Gastrocnemius medialis (tissue), 4 donors: ENCODE measurements at places on chromosomes 7 and 10.

DNA sequence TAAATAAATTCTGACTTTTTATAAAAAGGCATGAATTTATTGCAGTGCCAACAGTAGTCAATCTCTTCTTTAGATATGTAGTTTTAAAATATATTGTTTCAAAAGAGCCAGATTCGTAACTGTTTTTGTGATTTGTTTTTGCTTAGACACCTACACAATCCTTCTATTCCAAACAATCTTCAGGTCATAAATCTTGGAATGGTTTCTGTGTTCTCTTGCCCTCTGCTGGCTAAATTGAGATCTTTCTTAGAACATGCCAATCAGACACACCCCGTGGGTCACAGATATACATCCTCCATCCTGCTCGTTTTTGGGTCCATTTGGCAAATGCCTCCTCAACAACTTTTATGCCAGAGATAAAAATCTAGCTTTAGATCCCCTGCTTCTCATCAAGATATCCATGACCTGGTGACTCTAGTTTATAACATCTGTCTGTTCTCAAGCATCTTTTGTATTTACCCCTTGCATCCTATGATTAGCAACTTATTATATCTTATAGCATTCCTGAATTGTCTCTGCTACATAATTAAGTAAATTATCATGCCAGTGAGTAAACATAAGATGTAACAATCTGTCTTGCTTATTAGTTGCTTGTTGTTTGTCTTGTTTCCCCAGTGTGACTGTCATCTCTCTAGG lies 35.3 kb upstream of the IFRD1 start:
- no peak for DNase-seq

DNA sequence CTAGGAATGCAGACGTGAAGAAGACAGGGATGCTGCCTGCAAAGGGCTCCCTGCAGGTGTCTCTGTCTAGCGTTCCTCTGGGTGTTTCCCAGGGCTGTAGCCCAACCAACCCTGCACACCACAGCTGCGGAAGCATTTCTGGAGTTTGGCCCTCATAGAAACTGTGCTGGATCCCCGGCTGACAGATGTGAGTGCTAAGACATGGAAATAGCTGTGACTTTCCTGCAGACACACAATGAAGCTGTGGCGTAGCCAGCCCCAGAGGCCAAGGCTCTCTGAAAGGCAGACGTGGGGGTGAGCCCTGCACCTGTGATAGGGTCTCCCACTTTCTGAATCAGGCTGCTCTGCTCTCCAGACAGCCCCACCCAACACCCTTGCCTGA lies 44.8 kb downstream of the ADCYAP1R1 start:
- DNase-seq: no peak

DNA sequence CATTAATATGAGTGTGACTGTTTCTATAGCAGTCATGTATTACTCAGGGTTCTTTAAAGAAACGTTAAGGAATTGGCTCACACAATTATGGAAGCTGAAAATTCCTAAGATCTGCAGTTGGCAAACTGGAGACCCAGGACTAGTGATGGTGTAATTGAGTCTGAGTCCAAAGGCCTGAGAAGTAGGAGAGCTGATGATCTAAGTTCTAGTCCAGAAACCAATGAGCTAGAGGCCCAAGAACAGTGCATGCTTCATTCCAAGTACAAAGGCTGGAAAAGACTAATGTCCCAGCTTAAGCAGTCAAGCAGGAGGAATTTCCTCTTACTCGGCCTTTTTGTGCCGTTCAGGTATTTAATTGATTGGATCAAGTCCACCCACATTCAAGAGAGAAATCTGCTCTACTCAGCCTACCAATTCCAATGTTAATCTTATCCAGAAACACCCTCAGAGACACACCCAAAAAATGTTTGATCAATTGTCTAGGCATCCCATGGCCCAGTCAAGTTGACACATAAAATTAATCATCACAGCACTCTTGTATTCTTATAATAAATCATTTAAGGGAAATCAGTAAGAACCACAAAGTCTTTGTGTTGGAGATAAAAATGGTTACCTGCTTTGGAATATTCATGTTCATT lies 312.1 kb downstream of the PRKG1 start:
- DNase-seq: no peak

GRCh38 chr10:71396084-71396710 lies 523 bp upstream of the CDH23 start:
- peak; percentile 36 for DNase-seq

DNA sequence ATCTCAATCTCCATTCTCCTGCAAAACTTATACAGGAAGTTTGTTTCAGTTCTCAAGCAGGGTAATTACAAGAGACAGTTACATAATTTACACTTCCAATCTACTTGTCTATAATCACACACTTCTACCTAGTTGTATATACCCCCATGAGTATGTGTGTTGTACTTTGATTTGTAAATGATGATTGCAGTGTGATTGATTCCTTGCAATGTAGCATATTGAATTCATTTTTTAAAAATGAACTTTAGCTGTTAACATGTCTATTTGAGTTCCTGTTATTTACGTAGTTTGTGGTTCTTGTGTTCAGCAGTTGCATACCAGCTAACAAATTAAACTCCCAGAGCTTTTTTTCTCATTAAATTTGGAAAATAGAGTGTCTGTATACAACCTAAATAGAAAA lies 102.5 kb upstream of the SAMD8 start:
- no peak for DNase-seq

- DNase-seq: no peak
Measured at GRCh38 chr7:95141755-95142154, 182.6 kb downstream of the PON1 start.

- no peak for DNase-seq
Measured at GRCh38 chr10:114650266-114650665, 7.8 kb downstream of the ABLIM1 start.

DNA sequence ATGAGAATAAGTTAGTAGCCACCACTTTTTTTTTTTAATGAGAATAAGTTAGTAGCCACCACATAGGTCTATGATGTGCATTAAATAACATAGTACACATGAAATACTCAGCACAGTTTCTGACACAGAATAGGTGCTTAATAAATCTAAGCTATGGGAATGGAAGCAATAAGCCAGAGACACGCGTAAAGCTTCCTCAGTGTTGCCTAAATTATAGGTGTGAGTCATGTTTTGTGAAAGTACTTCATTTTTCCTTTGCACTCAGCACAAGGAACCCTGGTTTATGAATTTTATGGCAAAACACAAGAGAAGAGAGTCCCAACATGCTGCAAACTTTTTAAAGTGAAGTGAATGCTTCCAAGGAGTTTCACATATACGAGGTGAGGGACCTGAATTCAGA lies 267.4 kb downstream of the RNLS start:
- DNase-seq: no peak

- no peak for DNase-seq
Measured at GRCh38 chr7:132564849-132565248, 11.4 kb downstream of the PLXNA4 start.
